ENCODE measurements at places on chromosomes 1 and 21.

GRCh38 chr1:184823080-184823479 is 68.4 kb upstream of the EDEM3 start:
- DNase-seq = no peak

- no peak for DNase-seq
Measured at GRCh38 chr1:150332651-150333290, 11.4 kb downstream of the PRPF3 start.

DNA sequence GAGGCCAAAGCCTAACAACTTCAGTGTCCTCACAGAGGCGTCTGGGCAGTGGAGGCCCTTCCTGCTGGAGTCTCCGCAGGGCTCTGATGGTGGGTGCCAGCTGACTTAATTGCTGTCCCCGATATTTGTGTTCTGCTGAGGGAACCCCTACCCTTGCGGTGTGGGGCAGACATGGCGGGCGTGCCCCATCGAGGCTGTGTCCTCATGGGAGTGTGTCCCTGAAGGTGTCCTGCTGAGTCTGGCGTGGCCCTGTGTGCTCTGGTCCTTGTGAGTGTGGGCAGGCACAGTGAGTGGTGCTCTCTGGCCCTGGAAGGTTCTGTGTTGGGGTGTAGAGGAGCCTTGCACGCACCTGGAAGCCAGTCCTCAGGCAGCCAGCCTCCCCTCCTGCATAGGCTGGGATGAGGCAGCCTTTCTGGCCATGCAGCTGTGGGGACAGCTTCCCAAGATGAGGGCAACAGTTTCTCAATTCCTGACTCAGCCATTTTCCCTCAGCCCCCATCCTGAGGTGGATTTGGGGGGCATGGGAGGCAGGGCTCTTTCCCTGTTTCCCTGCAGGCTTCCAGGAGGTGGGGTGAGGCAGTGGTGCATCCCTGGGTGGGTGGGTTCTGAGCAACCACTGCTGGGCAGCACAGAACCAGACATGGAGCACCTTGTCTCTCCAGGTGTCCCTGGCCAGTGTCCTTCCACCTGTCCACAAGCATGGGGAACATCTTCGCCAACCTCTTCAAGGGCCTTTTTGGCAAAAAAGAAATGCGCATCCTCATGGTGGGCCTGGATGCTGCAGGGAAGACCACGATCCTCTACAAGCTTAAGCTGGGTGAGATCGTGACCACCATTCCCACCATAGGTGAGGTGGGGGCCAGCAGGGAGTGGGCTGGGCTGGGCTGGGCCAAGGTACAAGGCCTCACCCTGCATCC is 6.5 kb downstream of the C1orf35 start:
- peak; percentile 48 for DNase-seq

DNA sequence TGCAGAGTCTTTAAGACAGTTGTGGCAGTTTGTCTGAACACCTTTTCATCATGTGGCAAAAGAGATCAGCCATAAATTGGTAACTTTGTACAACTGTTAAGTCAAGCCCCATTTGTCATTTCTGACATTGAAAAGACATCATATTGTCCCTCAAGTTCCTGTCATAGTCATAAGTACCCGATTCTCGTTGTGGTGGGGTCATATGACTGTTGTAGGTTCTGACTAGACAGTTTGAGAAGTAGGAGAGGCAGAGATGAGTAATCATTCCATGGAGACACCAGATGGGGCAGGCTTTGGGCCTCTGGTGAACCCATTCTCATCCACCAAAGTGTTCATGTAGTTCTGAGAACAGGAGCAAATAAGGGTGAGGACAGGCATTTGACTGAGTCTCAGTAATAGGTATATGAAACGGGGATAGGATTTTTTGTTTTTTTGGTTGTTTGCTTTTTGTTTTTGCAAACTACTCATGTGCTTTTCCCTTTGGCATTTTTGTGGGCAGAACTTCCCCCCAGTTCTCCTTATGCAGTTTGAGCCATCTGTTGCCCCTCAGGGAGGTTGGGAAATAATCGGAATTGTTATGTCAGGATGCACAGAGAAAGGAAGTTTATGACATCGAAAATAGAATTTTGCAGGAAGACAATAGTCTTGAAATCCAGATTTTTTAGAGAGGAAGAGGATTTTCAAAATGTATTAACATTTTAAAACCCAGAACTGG is 86.9 kb upstream of the KCNE2 start:
- DNase-seq = no peak

DNA sequence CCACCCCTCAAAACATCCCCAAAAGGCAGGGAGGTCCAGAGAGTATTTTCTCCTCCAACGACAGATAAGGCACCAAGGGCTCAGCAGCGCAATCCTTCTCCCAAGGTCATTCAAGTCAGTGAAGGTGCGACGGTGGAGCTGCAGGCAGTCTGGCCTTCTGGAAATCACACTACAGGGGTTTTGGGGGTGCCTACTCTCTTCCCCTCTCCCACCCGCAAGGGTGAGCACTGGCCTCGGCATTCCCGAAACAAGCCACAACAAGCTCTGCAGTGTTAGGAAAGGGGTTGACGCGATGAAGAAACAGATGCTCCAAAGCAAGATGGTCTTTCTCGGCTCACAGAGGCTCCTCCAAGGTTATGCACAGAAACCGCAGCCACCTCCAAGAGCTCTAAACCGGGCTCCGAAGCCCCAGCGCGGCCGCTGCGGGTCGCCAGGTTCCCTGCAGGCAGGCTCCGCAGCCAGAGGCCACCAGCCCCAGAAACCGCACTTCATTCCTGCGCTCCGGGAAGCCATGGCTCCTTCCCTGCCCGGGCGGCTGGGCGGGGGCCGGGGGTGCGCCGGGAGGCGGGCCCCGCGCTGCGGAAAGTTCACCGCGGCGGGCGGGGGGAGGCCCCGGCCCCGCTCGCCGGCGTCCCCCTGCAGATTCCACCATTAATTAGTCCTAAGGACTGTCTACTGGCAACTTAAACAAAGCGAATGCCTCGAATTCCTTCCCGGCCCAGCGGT is 1.1 kb downstream of the LUZP1 start:
- peak; percentile 51 for DNase-seq

DNA sequence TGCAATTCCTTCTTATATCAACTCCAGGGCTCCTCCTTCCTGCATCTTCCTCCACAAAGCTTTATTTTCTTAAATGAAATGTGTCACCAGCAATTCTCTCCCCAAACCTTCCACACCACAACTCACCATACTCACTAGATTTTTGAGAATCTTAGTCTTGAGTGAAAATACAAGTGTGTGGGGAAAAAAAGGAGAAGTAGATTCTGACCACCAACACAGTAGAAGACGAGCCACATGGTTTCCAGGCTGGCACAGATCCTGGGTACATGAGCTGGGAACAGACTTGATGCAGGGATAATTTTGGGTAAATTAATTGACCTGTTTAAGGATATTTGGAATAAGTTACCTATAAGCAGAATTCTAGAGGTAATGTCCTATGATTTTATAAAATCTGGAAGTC is 72.8 kb upstream of the KCNJ15 start:
- DNase-seq = no peak

GRCh38 chr1:178510155-178510554 is 2.8 kb upstream of the TEX35 start:
- no peak for DNase-seq

- no peak for DNase-seq
Measured at GRCh38 chr1:41800311-41800829, 118.4 kb downstream of the HIVEP3 start.

DNA sequence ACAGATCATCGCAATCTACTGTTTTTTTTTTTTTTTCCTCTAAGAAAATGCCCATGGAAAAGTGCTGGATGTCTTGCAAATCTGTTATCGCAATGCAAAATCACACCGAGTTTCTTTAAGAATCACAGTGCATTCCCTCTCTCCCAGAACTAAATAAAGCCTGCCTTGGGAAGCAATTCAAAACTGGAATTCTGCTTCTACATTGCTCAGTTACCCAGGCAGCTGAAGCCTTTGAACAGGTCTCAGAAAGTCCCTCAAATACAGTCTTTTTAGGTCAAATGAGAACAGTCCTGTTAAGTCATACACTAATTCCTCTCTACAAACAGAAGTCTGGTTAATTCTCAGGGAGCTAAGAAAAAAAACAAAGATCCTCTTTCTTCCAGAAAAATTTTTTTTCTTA is 46.3 kb downstream of the SLC30A10 start:
- no peak for DNase-seq

DNA sequence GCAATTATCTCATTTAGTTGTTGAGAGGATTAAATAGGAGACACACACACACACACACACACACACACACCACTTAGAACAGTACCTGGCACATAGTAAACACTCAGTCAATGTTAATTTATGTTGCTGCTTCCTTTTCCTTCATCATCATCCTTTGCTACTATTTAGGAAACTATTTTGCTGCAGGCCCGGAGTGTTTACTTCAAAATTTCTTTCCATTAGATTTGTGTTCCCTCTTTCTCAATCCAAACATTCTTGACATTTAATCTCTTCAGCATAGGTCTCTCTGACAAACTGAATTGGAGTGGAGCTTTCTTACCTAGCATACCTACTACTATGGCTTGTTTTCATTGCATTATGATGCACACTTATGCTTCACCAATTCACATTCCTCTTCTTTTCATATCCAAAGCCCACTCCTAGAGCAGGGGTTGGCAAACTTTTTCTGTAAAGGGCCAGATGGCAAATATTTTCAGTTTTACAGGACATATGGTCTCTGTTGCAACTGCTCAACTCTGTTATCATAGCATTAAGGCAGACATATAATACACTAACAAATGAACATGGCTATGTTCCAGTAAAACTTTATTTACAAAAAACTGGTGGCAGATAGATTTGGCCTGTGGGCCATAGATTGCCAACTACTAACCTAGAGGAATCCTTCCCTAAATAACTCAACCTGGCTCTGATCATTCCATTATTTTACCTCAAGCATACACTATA is 49.5 kb downstream of the SCMH1 start:
- DNase-seq = no peak

DNA sequence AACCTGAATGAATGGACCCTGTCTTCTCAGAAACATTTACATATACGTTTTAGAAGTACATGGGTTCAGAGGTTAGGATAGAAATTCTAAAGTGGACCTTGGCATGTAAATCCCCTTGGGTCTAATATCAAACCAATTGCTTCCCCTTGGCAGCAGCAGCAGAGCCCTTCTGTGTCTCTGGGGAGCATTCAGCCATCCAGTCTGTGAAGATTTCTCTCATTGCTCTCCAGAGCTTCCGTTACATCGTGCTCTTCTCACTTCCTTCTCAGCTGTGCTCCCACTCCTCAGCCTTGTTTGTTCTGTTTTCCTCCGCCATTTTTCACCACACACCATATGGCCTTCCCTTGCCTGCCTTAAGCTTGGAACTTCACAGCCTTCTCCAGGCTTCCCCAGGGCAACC is 61.5 kb upstream of the ATP1B1 start:
- no peak for DNase-seq

- DNase-seq = no peak
Measured at GRCh38 chr1:230636575-230637148, 5.6 kb upstream of the COG2 start.

- DNase-seq = no peak
Measured at GRCh38 chr1:237241038-237241437, 199.1 kb downstream of the RYR2 start.

DNA sequence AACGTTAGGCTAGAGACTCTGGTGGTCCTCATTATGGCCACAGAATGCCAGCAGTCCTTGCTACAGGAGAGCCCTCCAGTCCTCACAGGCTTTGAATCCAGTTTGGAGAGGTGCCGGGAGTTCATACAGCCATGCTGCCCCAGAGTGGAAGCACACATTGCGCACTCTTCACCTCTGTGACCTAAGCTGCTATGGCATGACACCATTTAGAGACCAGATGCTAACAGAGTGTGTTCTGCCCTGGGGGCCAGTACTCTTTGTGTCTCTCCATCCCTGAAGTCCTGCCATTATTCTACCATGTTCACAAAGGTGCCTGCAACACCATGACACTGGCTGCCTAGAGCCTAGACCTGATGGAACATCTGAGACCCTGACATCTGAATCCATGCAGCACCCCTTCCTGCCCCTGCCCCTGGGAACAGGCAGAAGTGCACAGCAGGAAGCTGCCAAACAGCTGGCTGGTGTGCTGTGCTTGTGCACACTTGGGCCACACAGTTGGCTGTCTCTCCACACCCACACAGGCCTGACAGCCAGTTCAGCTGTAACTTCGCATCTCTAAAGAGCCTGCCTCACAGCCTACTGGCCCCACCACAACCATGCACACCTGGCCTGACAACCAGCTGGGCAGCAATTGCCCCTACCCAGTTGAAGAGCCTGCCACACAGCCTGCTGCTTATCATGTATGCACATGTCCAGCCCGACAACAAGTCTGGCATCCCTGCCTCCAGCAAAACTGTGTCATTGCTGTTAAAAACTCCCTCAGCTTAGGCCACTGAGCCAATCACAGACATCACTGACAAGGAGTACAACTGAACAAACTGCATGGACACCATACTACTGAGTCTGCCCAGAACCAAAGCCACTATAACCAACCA is 49.1 kb downstream of the MCOLN2 start:
- DNase-seq = no peak

DNA sequence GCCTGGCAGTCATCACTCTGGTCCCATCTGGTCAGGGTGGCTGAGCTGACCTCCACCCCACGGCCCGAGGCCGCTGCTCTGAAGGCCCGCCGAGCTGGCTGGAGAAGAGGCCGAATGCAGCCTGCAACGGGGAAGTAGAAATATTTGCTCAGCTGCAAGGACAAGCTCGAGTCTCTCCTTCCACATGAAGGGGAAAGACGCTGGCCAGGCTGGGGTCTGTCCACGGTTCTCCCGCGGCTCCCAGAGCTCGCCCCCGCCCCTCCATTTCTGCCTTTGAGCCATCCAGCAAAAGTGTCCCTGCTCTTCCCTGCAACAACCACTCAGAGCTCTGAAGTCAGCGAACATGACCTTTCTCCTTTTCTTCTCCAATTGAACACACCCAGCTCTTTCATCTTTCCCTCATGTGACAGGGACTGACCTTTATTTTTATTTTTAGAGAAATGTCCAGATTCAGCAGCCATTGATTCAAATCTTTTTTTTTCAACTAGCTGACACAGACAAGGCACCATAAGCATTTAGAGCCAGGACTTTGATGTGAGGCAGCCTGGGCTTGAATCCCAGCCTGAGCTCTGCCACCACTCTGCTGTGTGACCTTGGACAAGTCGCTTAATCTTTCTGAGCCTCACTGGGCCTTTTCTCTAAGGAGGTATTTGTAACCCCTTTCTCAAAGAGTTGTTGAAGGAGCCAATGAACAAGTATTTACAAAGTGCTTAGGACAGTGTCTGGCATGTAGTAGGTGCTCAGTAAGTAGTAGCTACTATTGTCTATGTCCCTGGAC is 149.3 kb upstream of the WNT4 start:
- DNase-seq = peak; percentile 85

GRCh38 chr21:16072221-16072620 is 342.4 kb downstream of the USP25 start:
- no peak for DNase-seq

DNA sequence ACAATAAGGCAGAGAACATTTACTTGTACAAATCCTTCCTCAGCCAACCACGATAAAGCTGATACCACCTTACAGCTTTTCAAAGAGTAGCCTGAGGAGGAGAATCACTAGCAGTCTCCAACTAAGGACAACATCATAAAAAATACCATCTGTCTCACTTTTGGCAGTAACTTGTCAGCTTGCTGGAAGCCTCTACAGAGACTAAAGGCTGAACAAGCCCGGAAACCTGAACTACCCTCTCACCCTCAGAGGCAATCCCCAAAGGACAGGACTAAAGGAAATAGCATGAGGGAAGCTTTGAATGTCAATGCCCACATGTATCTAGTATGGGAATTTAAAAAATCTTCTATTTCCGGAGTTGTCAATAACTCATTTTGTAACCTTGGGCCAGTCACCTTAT is 10.6 kb downstream of the SRSF4 start:
- DNase-seq = no peak

GRCh38 chr1:233356705-233356987 is 29.1 kb downstream of the MAP3K21 start:
- no peak for DNase-seq

GRCh38 chr21:33546086-33546485 is 3.2 kb downstream of the SON start:
- no peak for DNase-seq
